Activated gamma-delta T cell (primary cell): ENCODE measurements at places on chromosomes 5 and 9.

GRCh38 chr5:76617675-76618074 is 5.5 kb downstream of the F2RL2 start:
- DNase-seq, result no peak

GRCh38 chr9:19828576-19829109 is 39.8 kb upstream of the SLC24A2 start:
- DNase-seq, result no peak

GRCh38 chr5:111530298-111530740 is 18.0 kb upstream of the STARD4 start:
- peak; percentile 28 for DNase-seq

DNA sequence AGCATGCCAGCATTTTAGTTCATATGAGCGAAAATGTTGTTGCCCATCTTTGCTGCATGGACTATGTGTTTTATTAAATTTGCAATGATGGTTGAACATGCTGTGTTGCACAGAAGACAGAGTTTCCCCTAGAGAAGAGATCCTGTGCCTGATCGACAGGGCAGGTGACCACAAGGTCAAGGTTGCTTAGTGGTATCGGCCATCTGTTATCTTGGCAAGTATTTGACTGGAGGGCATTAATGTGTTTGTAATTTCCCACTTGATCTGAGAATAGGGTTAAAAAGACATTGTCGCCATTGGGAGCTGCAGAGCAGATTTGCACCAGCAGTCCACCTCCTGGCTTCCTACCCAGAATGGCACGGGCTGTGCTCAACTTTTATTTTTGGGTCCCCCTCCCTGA is 1523.6 kb upstream of the WWC1 start:
- no peak for DNase-seq

DNA sequence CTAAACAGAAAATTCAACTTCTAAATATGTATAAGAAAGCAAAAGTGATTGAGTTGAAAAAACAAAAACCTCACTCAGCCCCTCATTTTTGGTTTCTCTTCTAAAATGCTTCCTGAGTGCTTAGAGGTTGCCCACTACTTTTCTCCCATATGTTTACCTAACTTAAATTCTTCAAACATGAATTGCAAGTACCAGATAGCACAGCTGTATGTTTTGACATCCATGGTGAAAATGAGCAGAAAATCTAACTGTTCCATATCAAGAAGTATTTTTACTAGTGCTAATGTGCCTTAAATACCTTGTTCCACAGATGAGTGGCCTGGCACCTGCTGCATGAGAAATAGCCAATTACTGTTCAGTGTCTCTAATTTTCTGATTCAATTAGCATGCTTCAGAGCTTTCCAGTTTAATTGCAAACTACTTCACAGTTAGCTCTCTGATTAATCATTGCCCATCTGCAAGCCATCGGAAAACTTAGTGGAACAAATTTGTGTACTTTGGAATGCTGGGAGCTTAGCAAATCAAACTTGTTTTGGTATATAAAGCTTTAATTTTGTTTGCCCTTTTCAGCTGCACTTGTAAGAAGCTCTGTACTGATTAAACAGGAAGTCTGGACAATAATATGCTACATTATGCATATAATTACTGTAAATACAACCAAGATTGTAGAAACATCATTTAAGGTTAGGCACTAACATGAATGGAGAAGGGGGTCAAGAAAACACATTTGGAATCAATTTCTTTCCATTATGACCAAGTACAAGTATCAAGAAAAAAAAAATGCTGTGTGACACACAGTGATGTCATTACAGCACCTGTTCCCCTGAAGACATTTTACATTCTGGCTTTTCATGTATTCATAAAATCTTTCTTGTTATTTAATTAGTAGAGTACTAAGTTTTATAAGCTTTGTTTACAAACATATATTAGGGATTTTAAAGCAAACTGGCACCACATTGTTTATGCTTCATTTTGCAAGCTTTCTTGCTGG is 65.6 kb downstream of the POU5F2 start:
- no peak for DNase-seq

- no peak for DNase-seq
Measured at GRCh38 chr5:40071870-40072269, 607.8 kb upstream of the PTGER4 start.

DNA sequence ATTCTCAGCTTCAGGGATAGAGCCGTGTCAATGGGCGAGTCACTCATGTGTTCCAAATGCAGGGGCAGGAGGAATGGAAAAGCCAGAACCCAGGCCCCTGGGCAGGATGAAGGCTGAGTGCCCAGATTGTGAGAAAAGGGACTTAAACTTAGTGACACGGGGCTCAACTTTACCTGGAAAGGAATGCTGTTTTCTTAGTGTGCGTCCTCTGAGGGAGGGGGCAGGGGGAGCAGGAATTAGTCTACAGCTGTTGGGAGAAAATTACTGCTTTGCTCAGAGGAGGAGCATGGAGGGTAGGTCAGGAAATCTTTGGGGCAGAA is 14.6 kb downstream of the HK3 start:
- DNase-seq, result no peak
